Common myeloid progenitor, CD34-positive (primary cell): ENCODE measurements at places on chromosomes 6 and 20.

DNA sequence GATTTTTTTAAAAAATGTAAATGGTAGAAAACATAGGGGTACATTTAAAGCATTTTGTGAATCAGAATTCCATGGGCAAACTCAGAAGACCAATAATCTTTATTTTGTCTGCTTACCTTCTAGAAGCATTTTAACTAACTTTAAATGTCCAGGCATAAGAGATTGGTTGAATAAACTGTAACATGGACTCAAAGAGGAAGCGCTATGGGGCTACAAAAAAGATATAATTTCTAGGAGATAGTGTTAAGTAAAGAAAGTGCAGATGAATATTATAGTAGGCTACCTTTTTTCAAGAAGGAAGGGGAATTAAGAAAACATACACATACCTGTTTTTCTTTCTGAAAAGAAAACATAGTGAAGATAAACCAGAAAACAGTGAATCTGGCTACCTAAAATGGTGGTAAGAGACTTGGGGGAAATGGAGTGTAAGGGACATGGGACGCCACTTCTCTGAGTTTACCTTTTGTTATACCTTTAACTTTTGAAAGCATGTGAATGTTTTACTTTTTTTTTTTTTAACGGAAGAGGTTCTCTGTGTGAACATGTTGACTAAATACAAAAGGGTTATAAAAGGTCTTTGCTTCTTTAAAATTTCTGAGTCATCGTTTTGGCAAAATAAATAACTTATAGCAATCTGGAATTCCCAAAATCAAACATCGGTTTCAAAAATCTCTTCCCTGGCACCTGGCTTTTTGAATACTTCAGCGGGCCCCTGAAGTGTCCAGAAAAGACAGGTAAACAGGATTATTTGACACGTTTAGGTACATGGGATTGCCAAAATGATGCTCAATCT lies 133.4 kb downstream of the OR2B2 start:
- no peak for DNase-seq

DNA sequence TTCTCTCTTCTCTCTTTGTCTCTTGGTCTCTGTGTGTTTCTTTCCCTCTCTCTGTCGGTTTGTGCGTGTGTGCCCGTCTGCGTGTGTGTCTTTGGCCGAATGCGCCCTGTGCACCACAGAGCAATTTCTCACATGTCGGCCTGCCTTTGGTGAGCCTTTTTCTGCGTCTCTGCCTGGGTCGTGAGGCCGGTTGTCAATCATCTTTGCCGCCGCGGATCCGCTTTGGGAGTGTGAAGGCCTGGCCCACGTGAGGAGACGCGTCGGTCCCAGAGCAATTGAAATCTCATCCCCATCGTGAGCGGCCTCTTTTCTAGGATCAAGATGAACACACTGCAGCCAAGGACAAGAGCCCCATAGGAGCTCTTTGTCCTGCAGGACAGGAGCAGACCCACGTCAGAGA lies 580.7 kb upstream of the ZNF337 start:
- no peak for DNase-seq

- no peak for DNase-seq
Measured at GRCh38 chr6:163986313-163986712, 571.8 kb downstream of the QKI start.

- no peak for DNase-seq
Measured at GRCh38 chr6:38739532-38739931, 24.4 kb downstream of the DNAH8 start.

DNA sequence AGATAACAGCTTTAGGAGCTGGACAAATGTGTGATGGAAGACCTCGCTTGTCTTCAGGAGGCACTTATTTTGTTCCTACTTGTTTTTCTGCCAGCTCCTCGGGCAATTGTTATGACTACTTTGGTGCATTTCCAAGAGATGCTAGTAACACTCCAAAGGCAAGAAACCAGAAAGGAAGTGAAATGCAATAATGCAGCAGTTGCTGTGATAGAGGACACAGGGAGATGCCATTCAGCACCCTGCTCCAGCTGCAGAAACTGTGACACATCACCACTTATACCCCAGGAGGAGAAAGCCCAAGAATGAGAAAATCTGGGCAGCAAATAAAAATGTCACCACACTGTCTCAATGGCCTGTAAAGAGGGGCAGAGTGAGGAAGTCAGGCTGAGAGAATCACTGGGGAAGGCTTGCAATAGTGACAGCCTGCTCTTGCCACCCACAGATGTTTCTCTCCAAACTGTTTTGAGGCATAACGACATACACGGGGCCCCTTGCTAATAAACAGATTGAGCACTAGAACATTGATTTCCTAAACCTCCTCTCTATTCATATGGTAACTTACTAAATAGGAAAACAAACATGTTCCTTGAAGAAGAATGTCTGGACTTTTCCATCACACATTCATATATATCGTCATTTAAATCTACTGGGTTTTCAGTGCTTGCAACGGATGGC lies 231.0 kb upstream of the PRND start:
- no peak for DNase-seq

- no peak for DNase-seq
Measured at GRCh38 chr20:30281584-30282197, 975.8 kb upstream of the DEFB115 start.

DNA sequence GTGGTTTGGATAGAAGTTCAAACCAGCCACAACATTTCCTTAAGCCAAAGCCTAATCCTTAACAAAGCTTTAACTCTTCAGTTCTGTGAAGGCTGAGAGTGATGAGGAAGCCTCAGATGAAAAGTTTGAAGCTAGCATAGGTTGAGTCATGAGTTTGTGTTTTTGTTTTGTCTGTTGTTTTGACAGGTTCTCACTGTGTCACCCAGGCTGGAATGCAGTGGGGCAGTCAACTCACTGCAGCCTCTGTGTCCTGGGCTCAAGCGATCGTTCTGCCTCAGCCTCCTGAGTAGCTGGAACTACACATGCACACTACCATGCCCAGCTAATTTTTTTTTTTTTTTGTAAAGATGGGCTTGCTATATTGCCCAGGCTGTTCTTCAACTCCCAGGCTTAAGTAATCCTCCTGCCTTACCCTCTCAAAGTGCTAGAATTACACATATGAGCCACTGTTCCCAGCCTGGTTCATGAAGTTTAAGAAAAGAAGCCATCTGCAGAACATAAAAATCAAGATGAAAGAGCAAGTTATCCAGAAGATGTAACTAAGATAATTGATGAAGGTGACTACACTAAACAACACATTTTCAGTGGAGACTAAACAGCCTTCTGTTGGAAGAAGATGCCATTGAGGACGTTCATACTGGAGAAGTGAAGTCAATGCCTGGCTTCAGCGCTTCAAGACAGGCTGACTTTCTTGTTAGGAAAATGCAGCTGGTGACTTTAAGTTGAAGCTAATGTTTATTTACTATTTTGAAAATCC lies 96.2 kb downstream of the SMAP1 start:
- DNase-seq = no peak

GRCh38 chr6:149484733-149485700 lies at the start of gene ZC3H12D:
ZC3H12D (minus strand) TSS chr6:149485014; CDS start chr6:149474543, 10,471 bp downstream.
- peak; percentile 89 for DNase-seq

- DNase-seq = no peak
Measured at GRCh38 chr6:111939902-111940301, 66.7 kb upstream of the FYN start.

- DNase-seq = no peak
Measured at GRCh38 chr6:166839569-166839968, 116.8 kb downstream of the RNASET2 start.

GRCh38 chr20:14142171-14142570 lies 146.9 kb downstream of the MACROD2 start:
- DNase-seq = no peak

DNA sequence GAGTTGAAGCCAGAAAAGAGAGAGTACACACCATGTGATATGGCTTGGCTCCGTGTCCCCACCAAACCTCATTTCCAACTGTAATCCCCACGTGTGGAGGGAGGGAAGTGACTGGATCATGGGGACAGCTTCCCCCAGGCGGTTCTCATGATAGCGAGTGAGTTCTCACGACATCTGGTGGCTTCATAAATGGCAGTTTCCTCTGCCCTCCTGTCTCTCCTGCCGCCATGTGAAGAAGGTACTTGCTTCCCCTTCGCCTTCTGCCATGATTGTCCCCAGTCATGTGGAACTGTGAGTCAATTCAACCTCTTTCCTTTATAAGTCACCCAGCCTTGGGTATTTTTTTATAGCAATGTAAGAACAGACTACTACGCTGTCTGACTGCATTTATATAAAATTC lies 40.3 kb downstream of the TAF4 start:
- peak; percentile 86 for DNase-seq

DNA sequence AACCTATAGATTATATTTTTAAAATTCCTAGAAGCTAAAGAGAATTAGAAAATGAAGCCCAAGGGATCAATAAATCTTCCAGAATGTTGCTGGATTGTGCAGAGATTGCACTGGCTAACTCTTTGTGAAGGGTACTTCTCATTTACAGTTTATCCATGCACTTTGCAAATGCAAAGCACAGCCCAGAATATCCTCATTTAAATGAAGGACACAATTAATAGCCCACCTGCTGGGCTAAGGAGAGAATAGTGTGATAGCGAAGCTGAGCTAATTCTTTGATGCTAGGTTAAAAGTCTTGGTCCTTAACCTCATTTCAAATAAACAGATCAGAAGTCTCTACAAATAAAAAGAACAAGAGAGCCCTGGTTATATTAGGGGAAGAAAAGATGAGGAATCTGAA lies 72.5 kb downstream of the SMPDL3A start:
- no peak for DNase-seq

DNA sequence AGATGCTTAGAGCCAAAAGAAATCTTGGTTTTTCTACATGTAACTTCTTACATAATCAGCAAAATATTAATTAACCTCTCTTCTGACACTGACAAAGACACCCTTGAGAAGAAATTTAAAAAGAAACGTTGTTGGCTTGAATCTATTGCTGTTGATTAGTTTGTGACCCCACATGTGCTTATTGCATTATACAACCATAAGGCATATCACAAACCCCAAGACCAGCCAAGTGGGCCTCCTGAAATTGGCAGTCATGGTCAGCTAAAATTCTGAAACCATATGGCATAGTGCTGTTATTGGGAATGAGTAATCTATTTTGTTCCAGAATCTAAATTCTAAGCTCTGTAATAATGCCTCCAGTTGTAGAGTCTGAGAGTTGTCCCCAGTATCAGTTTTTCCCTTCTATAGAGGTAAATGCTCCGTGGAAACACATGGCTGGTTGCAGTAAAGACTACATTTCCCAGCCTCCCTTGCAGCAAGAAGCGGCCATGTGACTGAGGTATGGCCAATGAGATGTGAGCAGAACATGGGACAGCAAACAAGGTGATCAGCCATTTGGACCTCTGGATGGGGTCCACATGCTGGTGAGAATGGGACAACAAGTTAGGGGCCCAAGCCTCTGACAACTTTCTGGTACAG lies 42.3 kb upstream of the PTPN1 start:
- DNase-seq = peak; percentile 53

- DNase-seq = no peak
Measured at GRCh38 chr6:53172468-53172803, 23.8 kb upstream of the GCM1 start.

DNA sequence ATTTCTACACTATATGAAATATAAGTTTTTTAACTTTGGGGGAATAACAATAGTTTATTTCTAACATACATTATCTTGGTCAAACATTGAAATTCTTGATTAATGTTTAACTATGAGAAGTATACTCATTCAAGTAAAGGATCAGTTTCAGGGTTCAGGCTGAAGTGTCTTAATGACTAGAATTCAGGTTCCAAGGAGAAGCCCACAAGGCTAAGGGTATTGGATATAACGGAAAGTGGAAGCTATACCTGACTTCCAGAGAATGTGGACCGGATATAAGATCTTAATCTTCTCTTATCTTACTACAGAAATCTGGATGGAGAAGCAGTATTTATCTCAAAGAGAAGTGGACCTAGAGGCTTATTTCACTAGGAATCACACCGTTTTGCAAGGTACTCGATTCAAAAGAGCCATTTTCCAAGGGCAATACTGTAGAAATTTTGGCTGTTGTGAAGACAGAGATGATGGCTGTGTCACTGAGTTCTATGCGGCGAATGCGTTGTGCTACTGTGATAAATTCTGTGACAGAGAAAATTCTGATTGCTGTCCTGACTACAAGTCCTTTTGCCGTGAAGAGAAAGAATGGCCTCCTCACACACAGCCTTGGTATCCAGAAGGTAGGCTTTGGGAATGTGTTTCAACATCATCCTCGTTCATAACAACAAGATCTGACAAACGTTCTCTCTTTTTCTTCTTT lies at the start of gene TINAG:
TINAG (plus strand) TSS at position 153 of the 697 bp plus-strand sequence; CDS start at position 263, 110 bp downstream.
- no peak for DNase-seq
